CD4-positive, alpha-beta T cell treated with Interleukin-15 for 1 hour (primary cell): ENCODE measurements at places on chromosomes 12 and 14.

- DNase-seq, result no peak
Observed at GRCh38 chr14:104792945-104793702, 2.4 kb downstream of the AKT1 start.

DNA sequence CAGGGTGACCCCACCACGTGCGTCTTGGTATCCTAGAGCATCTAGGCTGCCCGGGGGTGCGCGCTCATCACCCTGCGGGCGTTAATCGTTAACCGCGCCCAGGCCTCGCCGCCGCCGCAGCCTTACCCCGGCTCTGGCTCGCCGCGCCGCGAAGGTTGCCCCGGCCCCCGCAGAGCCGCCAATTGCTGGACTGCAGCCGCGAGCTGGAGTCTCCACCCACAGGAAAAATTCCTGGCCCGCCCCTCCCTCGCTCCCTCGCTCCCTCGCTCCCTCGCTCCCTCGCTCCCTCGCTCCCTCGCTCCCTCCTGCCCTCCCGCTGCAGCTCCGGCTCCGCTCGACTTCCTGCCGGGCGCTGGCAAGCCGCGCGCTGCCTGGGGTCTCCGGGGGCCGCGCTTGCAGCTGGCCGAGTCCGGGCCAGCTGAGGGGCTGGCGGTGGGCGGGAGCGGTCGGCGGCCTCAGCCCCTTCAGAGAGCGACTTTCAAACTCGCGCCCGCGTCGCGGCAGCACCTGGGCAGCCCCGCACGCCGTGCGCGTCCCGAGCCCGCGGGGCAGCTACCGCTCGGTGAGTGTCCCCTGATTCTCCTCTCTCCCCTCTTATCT, at the start of gene PLEKHG3:
Gene PLEKHG3, plus strand, starts transcription at position 282 of the 600 bp plus-strand sequence. CDS start 23,208 bp downstream, outside the sequence.
- no peak for DNase-seq

- no peak for DNase-seq
Observed at GRCh38 chr12:111792155-111792855, 25.6 kb downstream of the ALDH2 start.

DNA sequence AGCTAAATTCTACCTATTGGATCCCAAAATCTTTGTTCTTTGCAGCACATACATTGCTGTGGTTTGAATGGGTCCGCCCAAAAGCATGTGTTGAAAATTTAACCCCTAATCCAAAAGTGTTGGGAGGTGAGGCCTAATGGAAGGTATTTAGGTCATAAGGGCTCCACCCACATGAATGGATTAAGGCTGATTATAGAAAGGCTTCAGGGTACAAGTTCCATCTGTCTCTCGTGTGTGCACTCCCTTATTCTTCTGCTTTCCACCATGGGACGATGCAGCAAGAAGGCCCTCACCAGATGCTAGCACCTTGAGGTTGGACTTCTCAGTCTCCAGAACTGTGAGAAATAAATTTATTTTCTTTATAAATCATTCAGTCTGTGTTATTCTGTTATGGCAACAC, 190.9 kb downstream of the SOX5 start:
- no peak for DNase-seq

DNA sequence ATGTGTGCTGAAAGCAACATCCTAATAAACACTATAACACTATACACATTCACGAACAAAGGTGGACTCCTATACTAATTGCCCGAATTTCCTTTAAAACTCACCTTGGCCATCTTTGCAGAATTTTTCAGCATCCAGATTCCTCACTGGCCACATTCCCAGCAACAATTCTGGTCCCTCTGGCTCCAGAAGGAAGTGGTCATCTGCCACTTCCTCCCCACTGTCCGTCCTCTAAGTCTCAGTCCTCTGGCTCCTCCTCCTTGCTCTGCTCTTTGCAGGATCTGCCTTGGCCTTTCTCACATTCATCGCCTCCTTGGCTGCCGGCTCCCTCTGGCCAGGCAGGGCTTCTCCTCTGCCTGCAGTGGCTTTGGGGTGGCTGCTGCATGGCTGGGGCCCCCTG, 426.0 kb downstream of the FUT8 start:
- no peak for DNase-seq

DNA sequence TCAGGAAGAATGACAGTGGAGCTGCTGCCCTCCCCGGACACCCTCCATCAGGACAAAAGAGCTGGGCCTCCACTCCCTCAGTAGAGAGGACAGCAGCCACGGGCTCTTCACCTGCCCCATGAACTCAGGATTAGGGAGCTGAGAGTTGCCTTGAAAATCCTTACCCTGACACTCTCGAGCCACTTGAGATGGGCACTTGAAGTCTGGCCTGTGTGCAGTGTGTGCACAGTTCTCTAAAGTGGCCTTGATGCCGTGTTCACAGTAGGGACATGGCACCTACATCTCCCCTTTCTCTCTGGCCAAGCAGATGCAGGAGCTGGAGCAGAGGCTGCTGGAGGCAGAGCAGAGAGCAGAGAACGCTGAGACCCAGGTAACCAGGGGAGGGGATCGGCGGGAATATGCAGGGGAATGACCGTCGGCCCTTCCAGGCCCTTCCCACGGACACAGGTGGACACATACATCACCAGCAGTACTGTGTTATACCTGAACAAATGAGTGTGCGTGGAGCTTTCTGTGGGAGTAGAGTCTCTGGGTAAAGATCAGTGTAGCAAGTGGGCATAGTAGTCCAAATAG, 22.5 kb downstream of the PLEKHH1 start:
- no peak for DNase-seq

DNA sequence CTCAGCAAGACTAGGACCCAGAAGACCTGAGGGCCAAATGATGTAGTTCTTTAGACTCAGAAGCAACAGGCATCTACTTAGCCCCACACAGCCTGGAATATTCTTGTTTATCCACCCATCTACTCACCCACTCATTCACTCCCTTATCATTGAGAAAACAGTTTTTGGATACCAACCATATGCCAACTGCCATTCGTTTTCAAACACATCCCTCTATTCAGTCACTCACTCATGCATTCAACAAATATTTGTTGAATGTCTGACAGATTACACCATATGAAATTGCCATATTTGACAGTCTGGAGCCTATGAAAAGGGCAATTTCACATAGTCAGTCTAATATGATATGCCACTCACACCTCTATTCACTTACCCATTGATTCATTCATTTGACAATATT, 103.2 kb downstream of the NT5DC3 start:
- no peak for DNase-seq

DNA sequence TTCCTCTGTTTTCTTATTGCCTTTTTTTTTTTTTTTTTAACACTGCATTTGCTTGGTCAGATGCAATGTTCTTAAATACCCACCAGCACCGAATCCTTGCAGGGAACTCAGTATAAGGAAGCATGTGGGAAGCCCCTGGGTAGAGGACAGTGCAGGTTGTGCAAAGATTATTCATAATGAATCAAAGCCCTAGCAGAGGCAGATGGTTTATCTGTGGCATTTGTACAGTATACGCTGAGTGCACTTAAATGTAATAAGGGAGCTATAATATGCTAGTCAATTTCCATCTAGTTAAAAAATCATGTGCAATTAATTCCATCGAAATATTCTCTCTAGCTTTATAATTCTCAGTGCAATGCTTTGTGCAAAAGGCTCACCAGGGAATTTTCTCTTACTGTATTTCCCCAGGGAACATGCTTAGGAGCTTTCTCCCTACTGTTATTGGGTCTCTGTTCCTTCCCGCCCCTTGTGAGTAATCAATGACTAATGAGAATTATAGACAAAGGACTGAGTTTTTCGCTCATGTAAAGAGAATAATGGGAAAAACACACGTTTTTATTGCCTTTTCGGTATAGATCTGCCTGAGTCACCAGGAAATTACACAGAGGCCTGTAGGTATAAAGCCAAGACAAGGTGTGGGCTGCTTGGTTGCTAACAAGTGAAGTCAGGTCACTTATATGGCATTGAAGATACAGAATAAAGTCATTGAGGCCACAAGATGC, 1214.3 kb upstream of the TMEM132C start:
- DNase-seq, result no peak

- peak; percentile 81 for DNase-seq
Observed at GRCh38 chr12:51820526-51821439, 27.7 kb downstream of the FIGNL2 start.

DNA sequence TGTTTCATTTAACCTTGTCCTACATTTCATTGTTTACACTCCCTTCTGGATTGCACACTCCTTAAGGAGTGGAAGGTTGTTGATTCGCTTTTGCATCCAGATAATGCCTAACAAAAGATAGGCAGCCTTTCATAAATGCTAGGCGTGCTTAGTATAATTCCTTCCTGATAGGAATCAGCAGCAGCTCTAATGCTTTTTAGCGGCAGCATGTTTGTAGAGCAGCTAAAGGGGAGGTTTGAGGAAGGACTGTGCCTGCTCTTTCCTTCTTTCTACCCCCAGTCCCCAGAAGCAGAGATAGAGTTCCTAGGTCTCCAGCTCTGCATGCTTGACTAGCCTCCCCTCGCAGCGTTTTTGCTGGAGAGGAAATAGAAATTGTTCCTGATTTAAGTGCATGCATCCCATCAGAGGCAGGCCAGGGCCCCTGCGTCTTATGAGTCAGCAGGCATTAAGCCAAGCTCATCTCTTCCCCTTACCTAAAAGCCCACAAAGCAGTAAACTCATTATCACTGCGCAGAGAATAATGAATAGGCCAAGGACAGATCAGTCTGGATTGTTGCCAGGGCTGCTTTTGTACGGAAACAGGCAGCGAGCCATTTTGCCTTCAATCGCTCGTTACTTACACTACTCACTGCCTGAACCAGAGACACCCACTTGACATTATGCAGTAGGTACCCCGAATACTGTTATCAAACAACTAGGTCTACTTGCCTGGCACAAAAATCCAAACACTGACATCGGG, 14.0 kb upstream of the TBPL2 start:
- DNase-seq, result peak; percentile 32

GRCh38 chr14:63266106-63266505, 52.6 kb downstream of the GPHB5 start:
- DNase-seq, result no peak

- no peak for DNase-seq
Observed at GRCh38 chr12:85531341-85531740, 251.3 kb downstream of the ALX1 start.

DNA sequence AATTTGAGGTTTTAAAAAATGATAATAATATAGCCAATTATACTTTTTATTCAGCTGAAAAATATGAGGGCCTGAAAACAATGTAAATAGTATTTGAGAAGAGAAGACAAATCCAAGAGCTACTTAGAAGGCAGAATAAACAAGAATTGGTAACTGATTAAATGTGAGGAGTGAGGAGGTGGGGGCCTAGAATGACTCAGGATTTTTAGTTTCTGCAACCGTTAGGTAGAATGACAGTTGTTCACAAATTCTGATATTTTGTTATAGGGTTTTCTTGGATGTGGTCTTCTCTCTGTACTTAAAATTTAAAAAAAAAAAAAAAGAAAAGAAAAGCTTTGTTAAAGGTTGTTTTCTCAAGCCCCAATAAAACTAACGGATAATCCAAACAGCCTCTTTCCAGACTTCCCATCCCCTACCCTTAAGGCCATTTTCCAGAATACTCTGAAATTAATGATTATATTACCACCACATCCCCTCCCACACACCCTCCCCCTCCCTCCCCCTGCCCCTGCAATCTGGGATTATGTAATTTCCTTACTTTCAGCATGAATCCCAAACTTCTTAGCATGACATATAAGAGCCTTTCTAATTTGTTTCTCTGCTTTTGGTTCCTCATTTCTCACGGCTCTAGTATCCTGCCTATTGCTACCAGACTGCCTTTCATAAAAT, 50.4 kb downstream of the LRP6 start:
- DNase-seq, result no peak

- peak; percentile 80 for DNase-seq
Observed at GRCh38 chr14:91835920-91836843, 31.2 kb downstream of the TC2N start.

DNA sequence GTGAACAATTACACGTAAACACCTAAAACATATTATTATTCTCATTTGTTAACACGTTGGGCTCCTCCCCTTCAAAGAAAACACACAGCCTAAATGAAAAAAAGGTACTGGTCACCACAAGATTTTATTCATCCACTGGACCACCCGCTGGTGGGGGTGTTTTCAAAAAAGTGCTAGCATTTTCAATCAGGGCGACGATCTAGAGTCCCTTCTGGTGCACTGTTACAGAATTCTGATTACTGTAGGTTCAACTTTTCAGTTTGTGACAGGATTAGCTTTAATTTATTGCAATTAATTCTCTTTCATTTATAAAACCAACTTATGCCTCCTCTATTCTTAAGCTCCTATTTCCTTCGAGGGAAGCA, 443 bp downstream of the MAGOHB start:
- no peak for DNase-seq

DNA sequence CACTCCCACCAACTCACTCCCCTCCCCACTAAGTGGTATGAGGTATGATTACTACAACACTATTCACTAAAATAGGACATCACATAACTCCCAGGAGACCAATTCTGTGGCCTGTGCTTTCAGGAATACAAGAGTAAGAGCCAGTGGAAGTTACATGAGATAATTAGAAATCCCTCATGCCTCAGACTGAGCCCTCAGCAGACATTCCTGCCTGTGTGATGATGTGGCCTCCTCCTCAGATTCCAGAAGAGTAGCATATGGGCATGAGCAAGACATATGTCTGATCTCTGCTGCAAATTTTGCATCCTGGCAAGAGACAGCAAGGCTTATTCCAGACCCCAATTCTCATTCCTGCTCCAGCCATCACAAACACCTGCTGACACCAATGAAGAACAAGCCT, 46.0 kb upstream of the BMP4 start:
- no peak for DNase-seq
